CD4-positive, alpha-beta T cell treated with Interleukin-4 for 1 hour (primary cell): ENCODE measurements at places on chromosomes 1 and 21.

DNA sequence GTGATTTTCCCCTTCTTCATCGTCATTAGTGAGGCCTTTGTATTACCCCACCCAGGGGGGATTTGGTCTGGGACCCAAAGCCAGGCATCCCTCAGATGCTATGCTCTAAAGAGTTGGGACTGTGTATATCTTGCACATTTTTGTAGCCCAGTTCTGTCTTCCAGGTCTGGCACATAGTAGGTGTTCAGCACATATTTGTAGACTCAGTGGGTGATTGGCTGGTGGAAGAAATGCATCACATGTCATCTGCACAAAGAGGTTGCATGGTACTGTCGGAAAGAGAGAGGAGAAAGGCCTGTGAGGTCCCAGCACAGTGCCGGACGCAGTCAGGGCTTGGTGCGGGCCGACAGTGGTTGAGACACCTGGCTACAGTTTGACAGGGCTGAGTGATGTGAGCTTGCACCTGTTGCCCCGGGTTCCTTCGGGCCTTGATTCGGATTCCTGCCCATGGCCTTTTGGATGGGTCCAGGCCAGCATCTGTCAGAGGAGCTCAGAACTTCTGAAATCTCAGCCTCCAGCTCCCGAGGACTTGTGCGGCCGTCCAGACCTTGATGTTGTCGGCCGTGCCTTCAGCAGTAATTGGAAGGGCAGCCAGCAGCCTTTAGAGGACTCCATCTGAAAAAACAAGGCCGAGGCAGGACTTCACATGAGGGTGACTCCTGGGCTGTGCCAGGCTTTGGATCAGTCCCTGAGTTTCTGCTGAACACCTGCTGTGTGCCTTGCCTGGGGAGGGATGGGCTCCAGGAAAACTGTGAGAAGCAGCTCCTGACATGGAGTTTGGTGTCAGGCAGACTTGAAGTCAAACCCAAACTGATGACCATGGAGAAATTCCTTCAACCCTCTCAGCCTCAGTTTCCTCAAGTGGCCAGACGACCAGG lies 40.9 kb upstream of the PADI1 start:
- DNase-seq, result no peak

DNA sequence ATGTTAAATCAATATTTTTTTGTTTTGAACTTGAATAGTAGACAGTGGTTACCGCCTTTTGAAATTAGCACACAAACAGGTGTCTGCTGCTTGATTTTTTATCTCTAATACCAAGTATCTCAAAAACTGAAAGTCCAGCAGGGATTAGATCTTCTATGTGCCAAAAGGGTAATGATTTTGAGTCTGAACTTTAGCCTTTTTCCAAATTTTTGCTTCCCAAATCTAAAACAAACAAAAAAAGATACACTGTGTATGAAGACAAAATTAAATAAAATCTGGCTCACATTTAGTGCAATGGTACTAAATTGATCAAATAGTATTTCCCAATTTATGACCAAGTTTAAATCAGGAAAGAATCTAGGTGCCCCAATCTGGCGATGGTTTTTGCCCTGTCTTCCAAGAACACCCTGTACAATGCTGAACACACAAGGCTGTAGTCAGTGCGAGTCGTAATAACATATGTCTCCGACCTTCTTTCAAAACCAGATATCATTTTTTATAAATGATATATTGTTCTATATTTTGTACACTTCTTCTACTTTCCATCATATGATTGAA lies 40.5 kb downstream of the PLPPR4 start:
- DNase-seq, result no peak

GRCh38 chr1:226436472-226436854 lies 28.6 kb upstream of the PARP1 start:
- DNase-seq, result no peak

GRCh38 chr1:223674119-223674890 lies 8.8 kb upstream of the CAPN8 start:
- DNase-seq, result no peak

DNA sequence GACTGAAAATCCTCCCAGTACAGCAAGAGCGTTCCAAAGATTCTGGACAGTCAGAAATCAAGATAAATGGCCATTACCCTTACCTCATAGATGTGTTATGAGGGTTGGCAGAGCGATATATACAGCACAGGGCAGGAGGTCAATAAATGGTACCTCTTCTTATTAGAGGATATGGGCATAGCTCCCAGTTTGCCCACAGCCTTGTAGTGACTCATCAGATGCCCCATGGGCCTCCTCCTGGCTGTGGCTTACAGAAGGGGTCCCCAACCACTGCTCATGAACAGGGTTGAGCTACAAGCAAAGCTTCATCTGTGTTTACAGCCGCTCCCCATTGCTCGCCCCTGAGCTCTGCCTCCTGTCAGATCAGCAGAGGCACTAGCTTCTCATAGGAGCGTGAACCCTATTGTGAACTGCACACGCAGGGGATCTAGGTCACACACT lies 7.3 kb upstream of the IFNGR2 start:
- DNase-seq, result no peak

GRCh38 chr21:15195768-15196167 lies 131.0 kb upstream of the NRIP1 start:
- no peak for DNase-seq

- DNase-seq, result no peak
Measured at GRCh38 chr1:165179306-165179705, 177.2 kb downstream of the LMX1A start.

GRCh38 chr1:206003854-206004800 lies 932 bp upstream of the RAB7B start:
- no peak for DNase-seq

DNA sequence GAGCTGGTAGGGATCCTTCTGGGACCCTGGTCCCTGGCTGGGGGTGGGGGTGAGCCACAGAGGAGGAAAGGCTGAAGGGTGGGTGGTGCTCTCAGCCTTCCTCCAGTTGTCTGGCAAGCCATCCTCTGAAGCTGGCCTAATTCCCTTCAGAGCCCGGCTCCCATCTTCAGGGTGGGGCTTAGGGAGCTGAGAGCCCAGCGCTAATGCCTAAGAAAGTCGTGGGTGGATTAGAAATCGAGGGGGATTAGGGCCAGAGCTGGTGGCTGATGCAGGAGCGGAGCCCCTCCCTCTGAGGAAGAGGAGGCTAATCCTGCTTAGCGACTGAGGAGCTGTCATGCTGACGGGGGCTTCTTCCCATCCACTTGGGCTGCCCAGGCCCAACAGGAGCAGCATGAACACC lies 30.8 kb upstream of the DMBX1 start:
- DNase-seq, result no peak

DNA sequence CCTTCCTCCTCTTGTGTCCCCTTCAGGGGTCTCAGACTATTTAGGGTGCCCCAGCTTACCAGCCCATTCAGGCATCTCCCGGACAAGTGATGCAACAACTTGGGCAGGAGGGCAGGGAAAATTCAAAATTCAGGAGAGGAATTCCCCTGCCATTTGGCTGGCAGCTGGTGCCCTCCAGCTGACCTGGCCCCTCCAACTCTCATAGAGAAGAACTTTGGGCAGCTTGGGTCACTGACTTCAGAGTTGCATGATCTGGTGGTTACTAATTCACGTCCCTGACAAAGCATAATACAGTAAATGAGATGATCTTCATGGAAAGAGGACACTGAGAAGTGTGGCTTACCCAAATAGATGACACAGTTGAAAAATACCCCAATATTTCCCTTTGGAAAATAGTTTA lies at the start of gene FCAMR:
Gene FCAMR (minus strand): TSS at position 15 of the 400 bp plus-strand sequence. CDS start 335 bp downstream, outside the sequence.
- no peak for DNase-seq

DNA sequence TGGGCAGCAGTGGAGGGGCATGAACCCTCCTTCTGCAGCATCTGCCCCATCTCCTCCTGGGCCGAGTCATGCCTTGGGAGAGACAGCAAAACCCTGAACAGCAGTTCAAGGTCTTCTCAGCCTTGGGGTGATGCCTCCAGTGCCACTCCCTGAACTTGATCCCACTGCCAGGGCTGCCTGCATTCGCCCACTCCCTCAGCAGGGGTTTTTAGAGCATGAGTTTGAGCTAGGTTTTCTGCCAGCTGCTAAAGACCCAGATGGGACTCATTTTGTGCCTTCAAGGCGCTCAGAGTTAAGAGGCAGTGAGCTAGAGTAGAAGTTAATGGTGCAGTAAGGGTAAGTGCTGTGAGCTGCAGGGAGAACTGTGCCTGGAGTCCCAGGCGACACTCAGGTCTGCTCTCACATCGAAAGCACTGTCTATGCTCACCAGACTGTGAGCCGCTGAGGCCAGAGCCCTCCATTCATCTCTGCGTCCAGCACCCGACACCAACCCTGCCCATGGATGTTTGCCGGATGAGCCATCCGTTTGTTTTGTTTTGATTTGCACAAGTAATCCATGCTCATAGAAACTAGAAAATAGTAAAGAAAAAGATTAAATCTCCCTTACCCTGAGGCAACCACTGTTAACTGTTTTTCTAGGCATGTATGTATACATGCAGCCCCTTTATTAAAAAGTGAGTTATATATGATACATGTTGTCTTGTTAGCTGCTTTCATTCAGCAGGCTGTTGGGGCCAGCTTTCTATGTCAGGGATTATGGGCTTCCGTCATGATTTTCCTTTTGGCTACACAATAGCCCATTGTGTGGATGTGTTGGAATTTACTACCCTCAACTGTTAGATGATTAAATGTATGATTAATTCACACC lies 67.8 kb downstream of the VPS26C start:
- no peak for DNase-seq

GRCh38 chr1:20430355-20431175 lies 55.4 kb downstream of the CAMK2N1 start:
- DNase-seq, result peak; percentile 3

- no peak for DNase-seq
Measured at GRCh38 chr1:24329331-24329730, 10.2 kb downstream of the GRHL3 start.

- peak; percentile 18 for DNase-seq
Measured at GRCh38 chr1:47755101-47755990, 241.8 kb downstream of the TRABD2B start.

- DNase-seq, result no peak
Measured at GRCh38 chr1:114386129-114387009, 124.6 kb downstream of the TRIM33 start.

GRCh38 chr1:244730153-244730933 lies 77.4 kb downstream of the DESI2 start:
- peak; percentile 13 for DNase-seq

DNA sequence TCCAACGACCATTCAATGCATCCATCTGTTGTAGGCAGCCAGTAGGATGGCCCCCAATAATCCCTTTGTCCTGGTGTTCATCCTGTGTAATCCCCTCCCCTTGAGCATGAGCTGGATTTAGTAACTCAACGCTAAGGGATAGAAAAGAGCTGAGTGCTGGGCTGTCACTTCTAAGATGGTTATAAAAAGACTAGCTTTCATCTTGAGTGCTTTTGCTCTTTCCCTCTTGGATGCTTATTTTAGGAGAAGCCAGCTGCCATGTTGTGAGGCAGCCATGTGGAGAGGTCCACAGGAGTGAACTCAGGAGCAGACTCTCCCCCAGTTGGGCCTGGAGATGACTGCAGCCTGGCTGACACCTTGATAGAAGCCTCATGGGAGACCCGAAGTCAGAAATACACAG lies 401.5 kb downstream of the VAV3 start:
- no peak for DNase-seq

- DNase-seq, result peak; percentile 11
Measured at GRCh38 chr21:35658242-35658641, 402.1 kb downstream of the SETD4 start.

DNA sequence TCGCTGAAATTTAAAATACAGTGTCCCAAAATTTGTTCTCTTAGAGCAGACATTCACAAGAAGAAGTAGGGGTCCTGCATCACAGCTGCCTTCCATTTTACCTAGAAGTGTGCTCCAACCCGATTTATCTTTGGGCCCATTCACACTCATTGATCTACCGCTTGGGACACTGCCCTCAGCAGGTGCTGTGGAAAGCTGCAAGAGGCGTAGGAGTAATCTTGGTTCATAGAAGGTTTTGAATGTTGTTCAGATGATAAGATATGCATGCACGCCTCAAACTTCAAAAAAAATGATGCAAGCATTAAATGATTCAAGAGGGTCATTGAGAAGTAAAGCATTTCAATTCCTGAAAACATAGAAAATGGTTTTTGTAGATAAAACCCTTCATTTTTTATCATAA lies 18.6 kb upstream of the C1orf105 start:
- DNase-seq, result no peak

DNA sequence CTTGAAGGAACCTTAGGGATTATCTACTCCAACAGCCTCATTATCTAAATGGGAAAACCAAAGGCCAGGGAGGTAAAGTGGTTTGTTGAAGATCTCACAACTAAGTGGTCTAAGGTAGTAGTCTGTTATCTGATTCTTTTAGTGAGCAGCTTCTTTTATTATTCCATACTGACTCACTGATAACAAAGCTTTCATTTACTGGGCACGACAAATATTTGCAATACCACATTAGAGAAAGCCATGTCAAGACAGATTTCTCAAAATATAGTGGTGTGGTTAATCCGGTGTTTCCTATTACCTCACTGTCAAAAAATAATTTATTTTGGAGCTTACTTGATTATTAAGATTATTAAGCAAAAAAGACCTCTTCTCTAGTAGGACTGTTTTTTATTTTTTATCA lies 369.1 kb downstream of the S1PR1 start:
- DNase-seq, result no peak

- no peak for DNase-seq
Measured at GRCh38 chr1:76033800-76034475, 40.6 kb upstream of the ST6GALNAC3 start.

DNA sequence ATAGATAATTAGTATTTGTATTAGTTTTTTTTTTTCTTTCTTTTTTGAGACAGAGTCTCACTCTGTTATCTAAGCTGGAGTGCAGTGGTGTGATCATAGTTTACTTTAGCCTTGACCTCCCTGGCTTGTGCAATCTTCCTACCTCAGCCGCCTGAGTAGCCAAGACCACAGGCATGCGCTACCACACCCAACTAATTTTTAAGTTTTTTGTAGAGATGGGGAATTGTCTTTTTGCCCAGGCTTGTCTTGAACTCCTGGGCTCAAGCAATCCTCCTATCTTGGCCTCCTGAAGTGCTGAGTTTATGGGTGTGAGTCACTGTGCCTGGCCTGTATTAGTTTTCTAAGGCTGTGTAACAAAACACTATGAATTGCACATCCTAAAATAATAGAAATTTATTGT lies 58.3 kb downstream of the MSH4 start:
- no peak for DNase-seq

GRCh38 chr1:13956393-13956792 lies 256.4 kb downstream of the PRDM2 start:
- DNase-seq, result no peak

DNA sequence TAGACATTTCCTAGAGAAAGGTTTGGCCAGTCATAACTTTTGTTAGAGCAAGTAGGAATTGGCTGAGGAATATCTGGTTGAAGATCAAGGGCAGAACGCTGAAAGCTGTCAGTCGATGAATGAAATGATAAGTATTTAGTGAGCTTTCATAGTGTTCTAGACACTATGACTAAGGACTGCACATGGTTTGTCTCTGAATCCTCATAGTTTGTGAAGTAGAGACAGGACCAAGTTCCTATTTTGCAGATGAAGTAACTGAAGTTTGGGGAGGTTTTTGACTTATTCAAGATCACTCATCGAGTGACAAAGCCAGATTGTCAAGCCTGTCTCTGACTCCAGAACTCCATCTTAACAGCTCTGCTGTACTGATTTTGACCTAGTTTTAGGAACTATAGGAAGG lies 4.7 kb downstream of the ELOA start:
- no peak for DNase-seq
